ENCODE measurements at places on chromosomes 4 and X. TPM values are rescaled to one million over a fixed set of nuclear protein-coding genes. Genes with fewer than 3 reads are reported as not detected.

Gene CXCL9
- not detected for total RNA-seq

Gene FANCB
- total RNA-seq: 2.8 TPM

Gene MAB21L2
- total RNA-seq: not detected

Gene CT83
- total RNA-seq: not detected

Gene PRDM5
- total RNA-seq: 4.3 TPM

Gene HSD17B13
- total RNA-seq: not detected

Gene MFAP3L
- 1.0 TPM for total RNA-seq

Gene DIPK2B
- 2.9 TPM for total RNA-seq

Gene DCLK2
- 0.40 TPM for total RNA-seq

Gene VCX3A
- not detected for total RNA-seq

Gene TASL
- total RNA-seq: 0.16 TPM

Gene LNX1
- total RNA-seq: 23.8 TPM

DNA sequence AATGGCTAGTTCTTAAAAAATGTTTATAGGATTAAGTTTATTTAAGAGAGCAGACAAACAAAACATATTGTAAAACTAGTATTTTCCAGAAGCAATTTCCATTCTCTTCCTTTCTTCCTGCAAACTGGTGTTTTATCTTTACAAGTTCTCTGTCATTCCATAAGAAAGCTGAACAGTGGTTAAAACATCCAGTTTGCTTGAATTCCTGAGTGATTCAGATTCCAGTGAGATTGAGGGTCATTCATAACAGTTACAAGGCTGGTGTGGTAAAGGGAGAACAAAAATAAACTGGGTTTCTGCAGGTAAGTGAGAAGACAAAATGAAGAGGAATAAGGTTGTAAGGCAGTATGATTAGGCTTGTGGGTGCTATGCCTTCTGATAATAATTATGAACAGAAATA lies 544.8 kb upstream of the DIPK2B start:
- no peak for ATAC-seq

GRCh38 chr4:55303760-55304165 lies 42.3 kb upstream of the SRD5A3 start:
- peak; percentile 100 for ATAC-seq

DNA sequence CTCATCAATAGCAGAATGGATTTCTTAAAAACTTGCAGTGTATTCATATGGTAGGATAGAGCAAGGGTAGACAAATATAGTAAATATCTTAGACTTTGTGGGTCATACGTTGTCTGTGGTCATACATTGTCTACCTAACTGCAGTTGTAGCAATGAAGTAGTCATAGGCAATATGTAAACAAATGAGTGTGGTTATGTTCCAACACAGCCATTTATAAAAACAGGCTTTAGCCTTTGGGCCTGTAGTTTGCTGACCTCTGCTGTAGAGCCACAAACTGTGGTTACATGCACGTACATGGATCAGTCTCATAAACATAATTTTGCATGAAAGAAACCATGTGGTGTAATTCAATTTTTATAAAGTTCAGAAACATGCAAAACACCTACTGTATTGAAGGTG lies 98.9 kb downstream of the LARP1B start:
- ATAC-seq: no peak

DNA sequence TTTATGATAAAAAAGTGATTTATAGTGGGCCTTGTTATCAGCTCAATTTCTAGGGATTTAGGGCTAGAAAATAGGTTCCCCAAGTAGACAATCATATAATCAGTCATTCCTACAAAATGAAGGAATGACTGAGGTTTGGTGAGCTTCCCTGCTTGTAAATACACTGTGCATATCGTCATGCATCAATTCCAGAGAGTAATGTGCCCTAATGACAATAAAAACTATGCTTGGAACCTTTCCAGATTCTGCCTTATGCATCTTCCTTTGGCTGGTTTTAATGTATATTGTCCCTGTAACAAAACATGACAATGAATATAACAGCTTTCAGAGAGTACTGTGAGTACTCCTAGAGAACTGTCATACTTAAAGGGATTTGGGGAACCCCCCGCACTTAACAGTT lies 1310.9 kb downstream of the PCDH7 start:
- ATAC-seq: no peak

DNA sequence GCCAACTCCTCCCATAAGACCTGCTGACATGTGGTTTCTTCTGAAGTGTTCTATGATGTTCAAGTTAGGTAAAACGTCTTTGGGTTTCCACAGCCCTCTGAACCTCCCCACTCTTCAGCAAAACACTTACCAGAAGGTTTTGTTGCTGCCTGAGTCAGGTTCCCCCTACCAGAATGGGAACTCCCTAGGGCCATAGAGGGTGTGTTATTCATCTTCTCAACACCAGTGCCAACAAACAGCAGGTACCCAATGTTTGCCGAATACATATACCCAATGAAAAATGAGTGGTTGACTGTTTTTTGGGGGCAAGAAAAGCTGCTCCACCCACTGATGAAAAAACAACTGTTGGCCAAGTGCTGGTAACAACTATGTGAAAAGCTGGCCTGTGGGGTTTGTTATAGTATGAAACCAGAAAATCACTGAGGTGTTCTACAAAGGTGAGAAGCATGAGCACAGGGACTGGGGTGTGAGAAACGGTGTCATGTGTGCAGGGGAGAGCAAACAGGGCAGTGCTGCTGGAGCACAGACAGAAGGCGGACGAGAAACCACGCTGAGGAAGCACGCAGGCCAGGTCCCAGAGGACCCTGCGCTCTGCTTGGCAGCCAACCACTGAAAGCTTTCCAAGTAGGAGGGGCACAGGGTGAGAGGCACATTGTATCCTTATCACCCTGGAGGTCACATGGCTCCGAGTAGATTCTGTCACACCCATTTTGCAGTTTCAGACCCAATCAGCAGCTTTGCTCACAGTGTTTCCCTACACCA lies 28.8 kb downstream of the ATP8A1 start:
- peak; percentile 78 for ATAC-seq

DNA sequence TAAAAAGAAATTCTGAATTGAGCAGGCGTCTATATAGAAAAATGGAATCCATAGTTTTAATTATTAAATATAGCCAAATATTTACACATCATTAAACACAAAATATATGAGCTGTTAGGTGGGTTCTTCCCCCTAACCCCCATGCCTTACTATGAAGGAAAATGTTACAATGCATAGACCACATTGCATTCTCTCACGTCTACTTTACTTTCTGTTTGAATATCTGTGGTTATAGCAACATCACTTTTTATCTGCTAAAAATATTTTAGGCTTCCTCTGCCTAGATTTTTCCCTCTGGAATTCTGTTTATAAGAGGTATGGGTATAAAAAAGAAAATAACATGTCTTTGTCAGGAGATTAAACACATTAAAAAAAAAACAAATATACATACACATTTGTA lies 73.1 kb downstream of the MAML3 start:
- no peak for ATAC-seq

- no peak for ATAC-seq
Measured at GRCh38 chr4:185381288-185382196, 14.2 kb downstream of the LRP2BP start.

DNA sequence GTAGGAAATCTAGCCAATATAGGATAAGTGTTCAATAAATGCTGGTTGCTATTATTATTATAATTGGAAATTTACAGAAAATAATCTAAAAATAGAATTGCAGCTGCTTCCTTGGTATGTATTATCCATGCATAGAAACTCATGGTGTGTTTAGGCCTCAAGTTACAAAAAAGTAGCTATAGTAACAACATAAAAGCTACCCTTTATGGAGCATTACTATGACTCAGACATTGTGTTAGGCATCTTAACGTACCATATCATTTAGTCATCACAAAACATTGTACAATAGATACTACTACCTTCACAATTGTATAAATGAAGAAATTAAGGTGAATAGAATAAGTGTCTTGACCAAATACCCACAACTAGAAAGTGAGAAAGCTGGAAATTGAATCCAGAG lies 126.9 kb upstream of the NRK start:
- no peak for ATAC-seq

GRCh38 chrX:150627957-150628356 lies 59.5 kb downstream of the MTM1 start:
- ATAC-seq: no peak

DNA sequence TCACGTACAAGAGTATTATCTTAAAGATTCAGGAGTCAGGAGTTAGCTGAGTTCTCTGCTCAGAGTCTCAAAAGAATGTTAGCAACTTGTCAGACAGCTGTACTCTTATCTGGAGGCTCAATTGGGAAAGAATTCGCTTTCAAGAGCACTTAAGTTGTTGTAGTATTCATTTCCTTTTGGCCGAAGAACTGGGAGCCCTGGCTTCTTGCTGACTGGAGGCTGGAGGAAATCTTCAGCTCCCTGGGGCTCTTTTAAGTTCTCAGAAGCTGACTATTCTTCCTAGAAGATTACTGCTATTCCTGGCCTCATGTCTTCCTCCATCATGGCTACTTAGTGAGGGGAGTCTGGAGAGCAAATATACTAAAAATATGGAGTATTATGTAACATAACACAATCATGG lies 587.2 kb downstream of the EPHA5 start:
- ATAC-seq: no peak

GRCh38 chr4:48445704-48446103 lies 37.4 kb upstream of the SLC10A4 start:
- ATAC-seq: no peak

GRCh38 chrX:9903146-9903545 lies 64.0 kb upstream of the CLDN34 start:
- ATAC-seq: no peak

GRCh38 chr4:8275548-8275910 lies 6.0 kb downstream of the HTRA3 start:
- ATAC-seq: no peak

GRCh38 chrX:12241026-12241425 lies 102.8 kb downstream of the FRMPD4 start:
- ATAC-seq: no peak

DNA sequence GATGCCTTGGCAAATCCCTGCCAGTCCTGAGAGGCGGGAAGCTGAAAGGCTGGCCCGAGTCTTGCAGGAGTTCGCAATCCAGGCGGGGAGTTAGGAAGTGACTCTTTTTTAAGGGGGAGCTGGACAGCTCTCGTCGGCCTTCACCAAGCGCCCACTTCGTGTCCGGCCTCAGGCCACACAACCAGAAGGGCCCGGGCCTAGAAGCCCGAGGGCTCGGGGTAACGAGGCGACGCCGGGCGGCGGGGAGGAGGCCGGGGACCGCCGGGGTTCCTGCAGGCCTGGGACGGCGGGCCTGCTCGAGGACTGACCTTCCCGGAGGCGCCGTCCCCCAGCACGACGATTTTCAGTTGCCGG lies 395 bp downstream of the RAB28 start:
- ATAC-seq: peak; percentile 31

DNA sequence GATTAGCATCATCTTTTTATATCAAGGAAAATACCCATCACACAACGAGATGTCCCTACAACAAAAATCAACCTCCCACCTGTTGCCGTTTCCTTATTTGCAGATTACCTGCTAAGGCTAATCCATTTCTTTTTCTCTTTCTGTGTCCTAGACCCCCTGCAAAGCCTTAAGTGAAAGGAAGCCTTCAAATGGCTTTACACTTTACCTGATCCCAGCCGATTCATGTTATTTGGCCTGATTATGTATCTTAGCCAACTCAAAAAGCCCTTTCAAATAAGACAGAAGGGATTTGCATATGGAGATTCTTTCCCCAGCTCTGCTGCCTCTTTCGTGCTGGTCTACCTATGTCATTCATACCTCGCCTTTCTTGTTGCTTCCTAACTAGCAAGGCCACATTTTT lies 14.4 kb downstream of the ABCG2 start:
- ATAC-seq: no peak

- no peak for ATAC-seq
Measured at GRCh38 chr4:16750882-16751642, 147.4 kb downstream of the LDB2 start.

DNA sequence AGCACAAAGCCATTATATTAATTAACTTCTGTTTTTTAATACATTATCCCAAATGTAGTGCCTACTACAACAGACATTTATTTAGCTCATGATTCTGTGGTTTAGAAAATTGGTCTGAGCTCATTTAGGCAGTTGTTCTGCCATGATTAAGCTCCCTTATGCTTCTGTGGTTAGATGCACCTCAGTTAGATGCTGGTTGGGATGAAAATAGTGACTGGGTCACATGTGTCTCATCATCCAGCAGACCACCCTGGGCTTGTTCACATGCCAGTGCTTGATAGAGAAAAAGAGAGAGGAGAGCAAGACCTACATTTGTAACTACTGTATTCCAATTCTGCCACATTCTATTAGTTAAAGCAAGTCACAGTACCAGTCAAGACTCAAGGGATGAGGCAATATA lies 376.4 kb upstream of the GNPDA2 start:
- ATAC-seq: no peak

GRCh38 chrX:120310861-120311726 lies at the start of gene TMEM255A:
TMEM255A (minus strand) TSS chrX:120311461; CDS start chrX:120311309, 152 bp downstream.
- no peak for ATAC-seq

GRCh38 chrX:72572248-72573157 lies at the start of gene HDAC8:
HDAC8 (minus strand) TSS chrX:72572843; CDS start chrX:72572761, 82 bp downstream.
- ATAC-seq: peak; percentile 67

- ATAC-seq: no peak
Measured at GRCh38 chr4:148674876-148675275, 232.7 kb upstream of the NR3C2 start.

DNA sequence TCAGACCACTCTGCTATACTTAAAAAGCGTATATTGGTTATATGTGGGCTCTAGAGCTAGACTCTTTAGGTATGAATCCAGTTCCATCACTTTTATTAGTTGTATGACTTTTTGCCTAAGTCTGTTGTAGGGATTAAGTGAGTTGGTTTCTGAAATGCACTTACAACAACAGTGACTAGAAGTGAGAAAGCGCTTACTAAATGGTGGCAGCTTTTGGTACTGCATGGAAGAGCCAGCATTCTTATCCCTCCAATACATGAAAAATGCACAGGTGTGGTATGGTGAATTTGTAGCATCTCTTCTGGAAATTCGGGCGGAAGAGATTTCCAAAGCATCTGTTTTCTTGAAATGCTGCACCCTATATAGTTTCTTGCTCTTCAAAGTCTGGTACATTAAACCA lies 117.1 kb downstream of the SPANXA1 start:
- no peak for ATAC-seq

GRCh38 chrX:114006664-114007063 lies 577.2 kb upstream of the HTR2C start:
- no peak for ATAC-seq

GRCh38 chr4:58368221-58368620 lies 1258.0 kb upstream of the IGFBP7 start:
- no peak for ATAC-seq

- ATAC-seq: no peak
Measured at GRCh38 chrX:129932821-129933321, 26.9 kb downstream of the UTP14A start.

DNA sequence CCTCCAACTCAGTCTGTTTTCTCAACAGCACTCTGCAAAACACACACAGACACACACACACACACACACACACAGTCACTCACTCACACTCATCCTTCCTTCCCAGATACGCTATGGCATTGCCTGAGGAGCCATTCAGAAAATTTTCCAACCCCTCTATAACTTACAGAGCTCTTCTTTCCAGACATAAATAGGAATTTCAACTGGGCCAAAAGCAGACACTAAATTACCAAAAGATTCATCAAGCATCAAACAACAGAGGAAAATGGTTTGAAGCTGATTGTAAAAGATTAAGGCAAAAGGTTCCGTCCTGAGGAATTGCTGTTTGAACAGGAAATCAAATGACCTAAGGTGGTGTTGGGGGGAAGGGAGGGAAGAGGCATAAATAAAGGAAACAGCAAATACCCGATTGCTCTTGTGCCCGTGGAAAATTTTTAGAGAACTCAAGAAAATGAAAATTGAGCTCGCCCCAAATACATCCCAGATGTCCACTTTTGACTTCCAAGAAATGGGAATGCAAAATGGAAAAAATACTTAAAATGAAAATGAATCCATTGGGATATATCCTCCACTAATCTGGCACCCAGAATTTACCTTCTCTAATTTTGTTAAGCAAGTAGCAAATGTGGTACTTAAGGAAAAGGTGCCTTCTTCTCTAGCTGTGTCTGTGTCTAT lies 183.6 kb downstream of the QDPR start:
- no peak for ATAC-seq

Data from esophagus mucosa (tissue), 1 donor.